ENCODE measurements at places on chromosomes 4 and X. TPM values are rescaled to one million over a fixed set of nuclear protein-coding genes. Genes with fewer than 3 reads are reported as not detected.

MSANTD1 gene
- total RNA-seq, result 0.28 TPM

NOX1 gene
- not detected for total RNA-seq

FGG gene
- not detected for total RNA-seq

DDX60 gene
- total RNA-seq, result 11.4 TPM

LRPAP1 gene
- total RNA-seq, result 114 TPM

TCP11X2 gene
- total RNA-seq, result not detected

UCP1 gene
- not detected for total RNA-seq

GPR78 gene
- total RNA-seq, result under 0.01 TPM

CCDC110 gene
- 0.90 TPM for total RNA-seq

SHROOM2 gene
- total RNA-seq, result 8.1 TPM

SPATA4 gene
- total RNA-seq, result 0.28 TPM

CXorf49 gene
- not detected for total RNA-seq

DNA sequence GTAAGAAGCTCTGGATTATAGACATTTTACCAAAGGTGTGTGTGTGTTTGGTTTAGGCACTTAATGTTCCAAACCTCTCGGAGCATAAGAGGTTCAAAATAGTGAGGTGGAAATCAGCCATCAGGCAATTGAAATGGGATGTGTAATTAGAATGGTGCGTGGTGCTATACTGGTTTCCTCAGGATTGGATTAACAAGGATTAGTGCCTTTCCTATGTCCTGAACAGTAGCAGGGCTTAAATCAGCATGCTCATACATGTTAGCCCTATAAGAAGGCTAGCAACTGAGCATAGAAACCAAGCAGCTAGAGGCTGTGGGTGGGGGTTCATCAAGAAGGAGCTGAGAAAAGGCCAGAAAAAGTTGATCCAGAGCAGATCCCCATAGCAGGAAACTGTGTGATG lies 256.8 kb upstream of the CXXC4 start:
- H3K27me3 ChIP-seq, result no peaks in the 10 kb centered on the region
- no peak overlapping the region for H3K4me3 ChIP-seq
- H3K36me3 ChIP-seq, result no peaks in the 10 kb centered on the region

DNA sequence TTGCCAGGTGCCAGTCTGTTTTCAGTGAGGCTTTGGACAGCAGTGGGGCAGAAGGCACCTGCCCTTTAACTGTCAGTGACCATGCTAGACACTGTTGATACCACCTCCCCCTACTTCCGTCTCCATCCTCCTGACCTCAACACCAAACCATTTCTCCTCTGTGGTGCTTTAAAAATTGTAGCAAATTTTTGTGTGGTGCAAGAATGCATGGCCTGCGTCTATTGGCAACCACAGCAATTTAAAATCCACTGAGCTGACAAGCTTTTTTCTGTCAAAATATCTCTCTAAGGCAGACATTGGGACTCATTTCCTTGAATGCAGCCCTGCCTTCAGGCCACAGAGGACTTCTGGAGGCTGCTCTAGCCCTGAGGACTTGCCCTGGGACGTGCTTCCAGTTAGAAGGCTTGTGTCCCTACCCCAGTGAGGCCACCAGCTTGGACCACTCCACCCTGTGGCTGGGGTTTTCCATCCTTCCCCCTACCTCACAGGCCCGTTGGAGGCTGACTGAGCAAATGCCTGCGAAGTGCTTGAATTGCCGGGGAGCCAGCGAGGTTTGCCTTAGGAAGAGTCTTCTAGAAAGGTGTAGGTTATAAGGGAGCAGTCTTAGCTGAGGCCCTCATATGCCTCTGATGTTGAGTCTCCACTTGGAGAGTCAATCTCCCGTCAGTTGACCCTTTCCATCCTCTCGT lies 6.9 kb downstream of the PRRG3 start:
- H3K36me3 ChIP-seq, result no peaks in the 10 kb centered on the region
- H3K27ac ChIP-seq, result no peak overlapping the region
- no peaks in the 10 kb centered on the region for H3K4me1 ChIP-seq
- no peaks in the 10 kb centered on the region for H3K27me3 ChIP-seq

DNA sequence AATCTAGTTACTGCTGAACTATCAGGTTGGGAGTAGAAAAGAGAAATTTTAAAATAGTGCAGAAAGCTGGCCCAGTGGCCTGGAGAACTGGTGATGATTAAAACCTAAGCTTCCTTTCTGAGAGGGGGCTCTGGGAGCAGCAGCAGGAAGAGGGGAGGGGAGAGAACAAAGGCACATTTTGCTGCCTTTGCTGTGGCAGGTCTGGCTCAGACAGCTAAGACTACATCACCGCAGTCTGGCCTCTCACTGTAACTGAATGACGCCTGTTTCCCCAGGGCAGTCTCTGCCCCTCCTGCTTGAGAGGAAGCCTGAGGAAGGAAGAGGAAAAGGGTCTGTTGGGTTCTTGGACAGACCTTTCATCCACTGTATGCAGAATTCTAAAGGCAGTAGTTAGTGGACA lies 148.5 kb downstream of the FRAS1 start:
- no peaks in the 10 kb centered on the region for H3K36me3 ChIP-seq
- H3K27me3 ChIP-seq, result no peaks in the 10 kb centered on the region
- H3K27ac ChIP-seq, result no peak overlapping the region
- no peak for DNase-seq

DNA sequence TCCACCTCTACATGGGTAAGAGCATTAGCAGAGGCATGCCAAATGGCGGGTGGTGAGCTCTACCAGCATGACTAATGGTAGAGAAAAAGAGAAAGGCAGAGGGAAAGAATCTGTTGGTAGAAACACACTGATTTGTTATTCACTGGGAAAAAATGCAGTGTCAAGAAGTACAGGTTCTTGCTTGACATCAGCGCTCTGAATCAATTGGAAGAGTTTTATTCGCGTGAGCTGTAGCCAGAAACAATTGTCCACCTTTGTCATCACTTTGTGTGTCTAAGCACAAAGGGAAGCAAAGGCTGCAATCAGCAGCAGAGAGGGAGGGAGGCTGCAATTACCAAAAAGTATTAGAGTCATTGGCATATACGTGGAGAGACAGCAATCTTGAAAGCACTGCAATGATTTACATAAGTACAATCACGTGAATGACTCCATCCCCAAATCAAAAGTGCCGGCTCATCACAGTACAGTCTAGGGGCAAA lies 67.7 kb upstream of the HS3ST1 start:
- H3K27ac ChIP-seq, result no peak overlapping the region
- H3K4me1 ChIP-seq, result peaks cover 3% of the 10 kb centered on the region

GRCh38 chr4:168240821-168241220 lies 77.7 kb downstream of the DDX60 start:
- no peak overlapping the region for H3K4me3 ChIP-seq
- DNase-seq, result no peak
- no peak overlapping the region for H3K27ac ChIP-seq
- no peaks in the 10 kb centered on the region for H3K36me3 ChIP-seq
- H3K27me3 ChIP-seq, result no peaks in the 10 kb centered on the region

GRCh38 chr4:14768449-14768848 lies 233.8 kb upstream of the CPEB2 start:
- no peak overlapping the region for H3K4me3 ChIP-seq
- H3K27me3 ChIP-seq, result no peaks in the 10 kb centered on the region
- H3K36me3 ChIP-seq, result no peaks in the 10 kb centered on the region
- no peak overlapping the region for H3K27ac ChIP-seq

DNA sequence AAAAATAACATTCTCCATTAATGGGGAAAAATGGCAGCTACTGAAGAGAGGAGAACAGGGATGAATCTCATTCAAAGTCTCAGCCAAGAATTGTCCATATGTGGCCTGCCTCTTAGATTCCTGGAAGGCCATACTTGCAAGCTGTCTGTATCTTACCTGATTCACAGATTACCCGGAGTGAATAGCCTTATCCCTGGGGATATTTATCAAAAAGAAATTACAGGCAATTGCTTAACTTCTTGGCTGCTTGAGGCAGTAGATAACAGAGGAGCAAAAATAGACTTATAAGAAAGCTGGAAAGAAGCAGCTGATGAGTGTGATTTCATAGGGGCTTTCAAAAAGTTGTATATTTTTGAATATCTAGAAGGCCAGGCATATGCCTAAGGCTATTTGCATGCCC lies 68.8 kb upstream of the PPP1R2C start:
- H3K27ac ChIP-seq, result no peak overlapping the region
- H3K4me3 ChIP-seq, result no peak overlapping the region
- DNase-seq, result no peak
- no peaks in the 10 kb centered on the region for H3K36me3 ChIP-seq

DNA sequence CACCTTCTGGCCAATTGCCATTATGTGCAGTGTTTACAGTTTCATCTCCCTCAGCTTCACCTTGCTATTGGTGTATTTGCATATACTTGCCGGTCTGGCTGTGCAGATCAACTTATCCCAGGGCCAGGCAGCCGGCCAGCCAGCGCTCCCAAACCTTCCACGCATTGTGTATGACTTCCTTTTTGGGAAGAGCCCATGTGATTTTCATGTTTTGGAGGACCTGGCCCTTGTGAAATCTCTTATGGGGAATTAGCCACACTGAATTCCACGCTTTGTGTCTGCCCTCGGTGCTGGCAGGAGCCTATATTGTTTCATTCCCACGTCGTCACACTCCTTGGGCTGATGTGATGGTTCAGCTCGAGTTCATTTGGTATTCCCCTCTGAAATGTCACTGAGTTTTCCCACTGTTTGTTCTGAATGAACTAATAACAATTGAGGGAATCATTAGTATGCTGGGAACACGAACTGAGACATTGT lies 6.0 kb upstream of the PDLIM3 start:
- peaks cover under 1% of the 10 kb centered on the region for H3K4me1 ChIP-seq
- no peak for DNase-seq
- no peaks in the 10 kb centered on the region for H3K36me3 ChIP-seq

DNA sequence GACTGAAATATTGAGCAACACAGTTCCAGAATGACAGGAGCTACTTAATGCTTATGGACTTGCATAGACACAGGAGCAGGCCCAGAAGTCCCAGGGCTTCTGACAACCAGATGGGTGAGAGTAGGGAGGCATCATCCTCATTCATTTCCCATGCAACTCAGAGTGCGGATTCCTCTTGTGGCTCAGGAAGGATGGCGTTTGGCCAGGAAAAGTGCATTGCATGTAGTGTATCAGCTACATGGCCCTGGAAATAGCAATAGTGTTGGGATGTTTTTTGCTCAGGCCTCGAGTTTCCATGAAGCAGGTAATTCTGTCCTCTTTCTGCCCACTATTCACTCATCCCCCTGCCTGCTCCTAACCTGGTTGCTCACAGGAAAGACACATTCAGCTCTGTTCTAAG lies 136.6 kb downstream of the PDGFRA start:
- no peak for DNase-seq
- H3K27me3 ChIP-seq, result peaks cover 5% of the 10 kb centered on the region
- no peak overlapping the region for H3K27ac ChIP-seq
- H3K4me1 ChIP-seq, result peaks cover 4% of the 10 kb centered on the region

- no peaks in the 10 kb centered on the region for H3K4me1 ChIP-seq
- no peaks in the 10 kb centered on the region for H3K36me3 ChIP-seq
- peaks cover 5% of the 10 kb centered on the region for H3K27me3 ChIP-seq
- no peak for DNase-seq
- no peak overlapping the region for H3K4me3 ChIP-seq
- H3K27ac ChIP-seq, result no peak overlapping the region
Observed at GRCh38 chr4:86544310-86544966, 49.7 kb upstream of the PTPN13 start.

- H3K4me1 ChIP-seq, result peaks cover 2% of the 10 kb centered on the region
- peak; percentile 91 for DNase-seq
- no peaks in the 10 kb centered on the region for H3K27me3 ChIP-seq
- H3K36me3 ChIP-seq, result no peaks in the 10 kb centered on the region
- no peak overlapping the region for H3K4me3 ChIP-seq
Observed at GRCh38 chrX:14673764-14674163, 144.4 kb downstream of the GLRA2 start.

DNA sequence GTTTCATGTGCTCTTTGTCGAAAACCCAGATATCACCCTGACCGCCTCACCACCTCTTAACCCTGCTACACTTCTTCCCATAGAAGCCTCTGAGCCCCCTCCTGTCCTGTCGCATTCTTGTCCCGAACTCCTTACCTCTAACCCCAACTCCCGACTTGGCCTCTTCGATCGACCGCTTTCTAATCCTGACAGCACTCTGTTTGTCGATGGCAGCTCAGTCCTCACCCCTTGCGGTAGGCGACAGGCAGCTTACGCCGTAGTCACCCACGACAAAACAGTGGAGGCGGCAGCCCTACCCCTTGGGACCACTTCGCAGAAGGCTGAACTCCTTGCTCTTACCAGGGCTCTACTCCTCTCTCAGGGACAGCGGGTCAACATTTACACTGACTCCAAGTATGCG lies 961.7 kb downstream of the RPA4 start:
- H3K36me3 ChIP-seq, result no peaks in the 10 kb centered on the region
- DNase-seq, result no peak
- H3K4me3 ChIP-seq, result no peak overlapping the region
- no peaks in the 10 kb centered on the region for H3K27me3 ChIP-seq
- H3K27ac ChIP-seq, result no peak overlapping the region
- H3K4me1 ChIP-seq, result no peaks in the 10 kb centered on the region

DNA sequence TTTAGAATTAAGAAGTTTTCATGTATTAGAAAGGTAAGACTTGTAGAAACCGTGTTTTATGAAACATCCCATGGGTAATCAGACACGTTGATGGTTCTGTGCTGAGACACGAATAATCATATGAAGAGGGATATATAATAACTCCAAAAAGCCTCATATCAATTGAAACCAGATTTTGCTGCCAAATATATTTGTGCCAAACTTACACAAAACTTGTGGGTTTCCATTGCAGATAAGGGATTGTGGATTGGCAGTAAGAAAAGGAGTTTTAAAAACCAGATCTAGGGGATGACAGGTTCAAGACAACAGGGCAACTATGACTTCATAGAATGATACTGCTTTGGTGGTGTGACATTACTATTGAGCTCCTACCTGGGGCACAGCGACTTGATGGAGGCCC lies 616.1 kb downstream of the BCOR start:
- no peaks in the 10 kb centered on the region for H3K36me3 ChIP-seq
- H3K4me3 ChIP-seq, result no peak overlapping the region
- DNase-seq, result no peak
- H3K4me1 ChIP-seq, result no peaks in the 10 kb centered on the region
- H3K27ac ChIP-seq, result no peak overlapping the region

DNA sequence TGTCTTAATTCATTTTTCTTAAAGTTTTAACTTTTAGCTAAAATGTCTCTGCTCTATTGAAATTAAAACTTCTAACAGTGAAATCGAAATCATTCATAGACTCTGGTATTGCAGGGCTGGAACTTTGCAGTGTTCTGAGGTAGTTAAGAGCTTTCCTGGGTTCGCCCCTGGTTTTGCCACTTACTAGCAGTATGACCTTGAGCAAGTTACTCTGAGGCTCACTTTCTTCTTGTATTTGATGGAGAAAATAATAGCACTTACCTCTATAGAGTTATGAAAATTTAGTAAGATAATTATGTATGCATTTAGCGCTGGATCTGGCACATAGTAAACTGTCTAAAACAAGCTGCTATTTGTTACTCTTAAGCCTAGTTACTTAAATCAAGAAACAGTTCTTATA lies 1.7 kb downstream of the SLAIN2 start:
- H3K4me3 ChIP-seq, result peak overlapping the region; percentile 90
- H3K4me1 ChIP-seq, result peaks cover 8% of the 10 kb centered on the region

- no peaks in the 10 kb centered on the region for H3K27me3 ChIP-seq
- peaks cover 5% of the 10 kb centered on the region for H3K36me3 ChIP-seq
- no peak overlapping the region for H3K4me3 ChIP-seq
- H3K4me1 ChIP-seq, result peaks cover 3% of the 10 kb centered on the region
- DNase-seq, result no peak
Observed at GRCh38 chrX:2478546-2479419, 22.0 kb downstream of the DHRSX start.

GRCh38 chr4:123877551-123877950 lies 481.0 kb downstream of the SPRY1 start:
- no peaks in the 10 kb centered on the region for H3K27me3 ChIP-seq
- H3K4me3 ChIP-seq, result no peak overlapping the region
- no peak overlapping the region for H3K27ac ChIP-seq
- H3K4me1 ChIP-seq, result no peaks in the 10 kb centered on the region

GRCh38 chr4:80124246-80125211 lies 51.5 kb upstream of the ANTXR2 start:
- H3K4me3 ChIP-seq, result no peak overlapping the region
- H3K36me3 ChIP-seq, result no peaks in the 10 kb centered on the region
- no peak for DNase-seq
- H3K4me1 ChIP-seq, result peaks cover 5% of the 10 kb centered on the region
- H3K27ac ChIP-seq, result no peak overlapping the region

Data from IMR-90 (cell line).